Large intestine (tissue), 12 donors: ENCODE measurements at places on chromosomes 13 and 19.

DNA sequence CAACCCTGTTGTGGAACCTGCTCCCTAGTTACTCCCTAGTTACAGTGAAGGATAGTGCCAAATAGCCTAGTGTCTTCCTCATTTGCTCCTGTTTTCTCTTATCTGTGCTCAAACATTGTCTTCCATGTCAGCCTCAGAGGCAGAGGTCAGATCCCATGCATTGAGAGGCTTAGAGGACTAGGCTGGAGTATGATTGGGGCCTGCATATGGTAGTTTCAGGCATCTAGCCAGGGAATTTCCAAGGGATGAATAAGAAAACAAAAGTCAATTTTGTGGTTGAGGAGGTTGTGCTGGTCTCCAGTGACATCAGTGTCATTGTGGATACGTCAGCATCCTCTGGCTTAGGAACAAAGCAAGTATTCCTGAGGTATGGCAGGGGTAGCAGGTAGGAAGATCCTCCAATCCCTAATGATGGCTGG, 9.4 kb downstream of the ZNF546 start:
- no peak for DNase-seq

DNA sequence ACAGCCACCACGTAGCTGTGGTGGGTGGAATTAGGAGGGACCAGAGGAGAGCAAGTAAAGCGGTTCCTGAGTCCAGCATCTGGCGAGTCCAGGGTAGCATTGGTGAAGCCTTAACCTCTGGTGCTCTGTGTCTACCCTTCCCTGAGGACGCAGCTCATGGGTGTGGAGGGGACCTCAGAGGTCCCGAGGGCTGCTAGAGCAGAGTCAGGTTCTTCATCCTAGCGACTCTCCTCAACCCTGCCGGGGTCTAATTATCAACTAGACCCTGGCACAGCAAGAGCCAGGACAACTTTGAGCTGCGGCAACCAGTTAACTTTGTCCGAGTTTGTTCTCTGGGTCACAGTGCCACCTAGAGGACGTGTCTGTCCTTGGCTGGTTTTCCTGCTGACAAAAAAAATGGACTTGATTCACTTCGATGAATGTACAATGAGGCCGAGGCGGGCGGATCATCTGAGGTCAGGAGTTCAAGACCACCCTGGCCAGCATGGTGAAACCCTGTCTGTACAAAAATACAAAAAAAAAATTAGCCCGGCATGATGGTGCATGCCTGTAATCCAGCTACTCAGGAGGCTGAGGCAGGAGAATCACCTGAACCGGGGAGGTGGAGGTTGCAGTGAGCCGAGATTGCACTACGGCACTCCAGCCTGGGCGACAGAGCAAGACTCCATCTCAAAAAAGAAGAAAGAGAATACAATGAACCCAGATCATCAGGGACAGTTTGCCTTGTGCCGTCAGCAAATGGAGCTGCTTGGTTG, 25.0 kb downstream of the TSSK6 start:
- DNase-seq: peak; percentile 64

DNA sequence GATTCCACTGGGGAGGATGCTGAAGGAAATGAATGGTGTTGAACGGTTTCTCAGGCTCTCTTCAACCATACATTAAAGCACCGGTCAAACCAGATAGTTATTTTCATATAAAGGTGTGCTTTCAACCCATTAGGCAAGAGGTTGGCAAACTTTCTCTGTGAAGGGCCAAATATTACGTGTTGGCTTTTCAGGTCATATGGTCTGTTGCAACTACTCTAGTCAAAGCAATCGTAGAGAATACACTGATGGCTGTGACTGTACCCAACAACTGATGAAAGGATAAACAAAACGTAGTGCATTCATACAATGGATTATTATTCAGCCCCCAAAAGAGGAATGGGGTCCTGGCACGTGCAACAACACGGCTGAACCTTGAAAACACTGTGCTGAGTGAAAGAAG, 5.8 kb downstream of the ZSCAN5A start:
- DNase-seq: no peak

DNA sequence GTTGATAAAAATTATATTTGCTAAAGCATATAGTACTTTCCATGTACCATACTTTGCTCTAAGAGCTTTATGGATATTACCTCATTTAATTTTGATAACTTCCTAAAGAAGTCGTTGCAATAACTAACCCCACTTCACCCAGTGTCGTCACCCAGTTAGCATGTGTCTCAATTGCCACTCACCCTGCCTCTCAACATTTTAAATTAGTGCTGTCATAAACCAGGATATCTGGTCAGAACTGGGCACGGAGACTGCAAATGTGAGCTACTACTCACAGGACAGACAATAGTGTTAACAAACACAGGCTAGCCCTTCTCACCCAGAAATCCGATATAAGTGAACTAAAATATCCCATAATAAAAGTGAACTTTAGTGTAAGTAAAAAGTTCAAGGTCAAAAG, 430.6 kb downstream of the KLF12 start:
- no peak for DNase-seq

- DNase-seq: no peak
Observed at GRCh38 chr13:40622761-40623160, 43.7 kb downstream of the FOXO1 start.

DNA sequence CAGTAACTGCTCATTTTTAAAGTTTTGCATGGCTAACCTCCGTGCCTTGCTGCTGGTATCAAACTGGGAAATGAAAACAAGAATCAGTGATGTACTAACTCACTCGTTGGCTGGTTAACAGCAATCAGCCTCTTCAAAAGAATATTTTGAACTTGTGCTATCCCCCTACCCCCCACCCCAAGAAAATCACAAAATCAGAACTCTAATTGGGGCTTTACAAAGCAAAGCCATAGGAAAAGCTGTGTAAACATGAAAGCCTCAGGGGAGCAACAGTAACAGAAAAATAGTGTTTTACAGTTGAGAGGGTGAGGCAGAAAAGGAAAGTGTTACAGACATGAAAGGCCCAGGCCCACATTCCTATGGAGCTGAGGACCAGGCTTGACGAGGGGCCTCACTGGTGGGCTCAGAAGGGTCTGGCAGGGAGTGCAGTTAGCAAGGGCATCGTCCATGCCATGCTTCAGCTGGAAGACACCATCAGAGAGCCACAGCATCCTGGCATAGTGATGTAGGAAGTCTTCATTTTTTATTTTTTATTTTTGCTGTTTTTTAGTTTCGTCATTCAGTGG, 217.6 kb downstream of the PCCA start:
- DNase-seq: no peak
